ENCODE measurements at places on chromosomes 12 and 14.

- no peak for DNase-seq
Observed at GRCh38 chr14:70898111-70898745, 9.0 kb upstream of the PCNX1 start.

- DNase-seq = no peak
Observed at GRCh38 chr12:9643266-9643660, 26.2 kb upstream of the CLEC2D start.

DNA sequence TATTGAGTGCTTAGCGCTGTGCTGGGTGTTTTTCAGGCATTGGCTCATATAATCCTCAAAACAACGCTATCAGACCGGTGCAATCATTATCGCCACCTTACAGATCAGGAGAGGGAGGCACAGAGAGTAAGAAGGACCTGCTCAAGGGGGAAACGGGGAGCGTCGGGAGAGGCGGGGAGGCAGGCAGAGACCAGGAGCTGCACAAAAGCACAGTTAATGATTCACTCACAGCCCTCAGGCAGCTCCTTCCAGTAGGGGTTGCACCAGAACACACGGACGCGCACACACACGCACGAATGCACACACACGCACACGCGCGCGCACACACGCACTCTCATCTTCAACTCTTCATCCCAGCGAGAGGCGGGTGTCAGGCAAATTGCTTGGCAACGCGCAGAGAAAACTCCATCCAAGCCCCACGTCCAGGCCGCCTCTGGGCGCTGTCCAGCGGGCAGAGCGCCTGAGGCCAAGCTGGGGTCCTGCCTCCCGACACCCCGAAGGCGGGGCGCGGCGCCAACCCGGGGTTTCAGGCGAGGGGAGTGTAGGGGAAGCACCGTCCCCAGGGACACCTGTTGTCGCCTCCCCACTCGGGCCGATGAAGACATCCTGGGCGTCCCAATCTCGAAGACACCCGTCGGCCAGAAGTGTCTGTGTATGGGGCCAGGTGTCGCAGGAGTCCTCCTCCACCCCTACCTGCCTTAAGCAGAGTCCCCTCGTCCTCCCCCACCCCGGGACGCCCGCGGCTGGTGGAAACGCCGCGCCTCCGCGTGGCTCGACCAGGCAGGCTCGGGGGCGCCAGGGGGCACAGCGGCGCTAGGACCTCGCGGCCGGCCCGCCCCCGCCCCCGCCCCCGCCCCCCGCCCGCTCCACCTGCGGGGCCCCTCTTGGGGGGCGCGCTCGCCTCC is 35.5 kb upstream of the STON2 start:
- peak; percentile 72 for DNase-seq

DNA sequence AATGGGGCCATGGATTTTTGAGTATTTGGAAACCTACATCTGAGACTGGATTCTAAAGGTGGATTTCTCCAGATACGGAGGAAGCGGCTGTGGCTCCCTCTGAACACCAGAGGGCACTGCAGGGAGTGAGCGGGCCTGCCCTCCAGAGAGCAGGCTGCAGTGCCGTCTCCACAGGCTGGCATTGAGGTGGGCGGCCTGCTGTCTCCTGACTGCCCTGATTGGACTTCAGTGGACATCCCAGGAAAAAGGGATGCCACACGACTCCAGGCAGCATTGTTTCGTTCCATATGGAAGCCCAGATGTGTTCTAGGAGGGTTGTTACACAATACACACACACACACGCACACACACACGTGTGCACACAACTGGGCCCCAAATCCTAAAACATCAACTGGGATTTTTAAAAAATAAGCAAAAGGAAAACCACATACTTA is 20.9 kb upstream of the ANO2 start:
- peak; percentile 19 for DNase-seq

DNA sequence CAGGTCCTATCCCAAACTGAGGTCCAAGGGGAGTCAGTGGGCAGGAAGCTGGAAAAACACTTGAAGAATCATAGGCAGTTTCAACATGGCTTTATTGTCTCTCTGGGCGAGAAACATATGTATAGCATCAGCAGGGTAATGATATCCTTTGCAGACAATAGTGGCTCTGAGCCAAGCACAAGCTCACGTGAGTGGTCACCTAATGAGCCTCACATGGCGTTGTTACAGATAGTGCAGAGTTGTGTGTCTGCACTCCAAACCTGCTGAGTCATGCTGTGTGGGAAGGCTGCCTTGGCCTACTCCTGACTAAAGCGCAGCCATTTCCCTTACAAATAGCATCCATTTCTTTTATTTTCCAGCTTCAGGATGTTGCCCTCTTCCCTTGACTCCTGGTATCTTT is 105.2 kb upstream of the SYT1 start:
- DNase-seq = peak; percentile 28

DNA sequence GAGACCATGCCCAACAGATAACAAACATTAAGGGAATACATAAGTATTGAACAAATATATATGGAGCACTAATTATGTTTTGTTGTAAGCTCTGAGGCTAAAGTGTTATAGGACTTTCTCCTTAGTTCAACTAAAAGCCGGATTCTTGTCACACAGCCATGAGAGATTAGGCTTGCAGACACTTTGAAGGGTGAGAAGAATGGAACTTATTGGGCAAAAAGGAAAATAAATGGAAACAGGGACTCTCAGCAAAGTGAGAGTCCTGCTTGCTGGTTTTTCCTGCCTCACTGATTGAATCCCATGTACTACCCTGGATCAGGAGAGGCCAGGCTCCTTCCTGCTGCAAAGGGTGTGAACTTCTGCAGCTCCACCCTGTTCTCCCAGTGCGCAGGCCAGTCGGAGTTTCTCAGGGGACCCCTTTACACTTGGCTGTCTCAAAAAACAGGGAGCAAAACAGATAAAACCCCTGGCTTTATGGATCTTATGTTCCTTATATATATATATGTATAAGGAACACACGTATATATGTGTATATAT is 77.1 kb upstream of the FUT8 start:
- no peak for DNase-seq

DNA sequence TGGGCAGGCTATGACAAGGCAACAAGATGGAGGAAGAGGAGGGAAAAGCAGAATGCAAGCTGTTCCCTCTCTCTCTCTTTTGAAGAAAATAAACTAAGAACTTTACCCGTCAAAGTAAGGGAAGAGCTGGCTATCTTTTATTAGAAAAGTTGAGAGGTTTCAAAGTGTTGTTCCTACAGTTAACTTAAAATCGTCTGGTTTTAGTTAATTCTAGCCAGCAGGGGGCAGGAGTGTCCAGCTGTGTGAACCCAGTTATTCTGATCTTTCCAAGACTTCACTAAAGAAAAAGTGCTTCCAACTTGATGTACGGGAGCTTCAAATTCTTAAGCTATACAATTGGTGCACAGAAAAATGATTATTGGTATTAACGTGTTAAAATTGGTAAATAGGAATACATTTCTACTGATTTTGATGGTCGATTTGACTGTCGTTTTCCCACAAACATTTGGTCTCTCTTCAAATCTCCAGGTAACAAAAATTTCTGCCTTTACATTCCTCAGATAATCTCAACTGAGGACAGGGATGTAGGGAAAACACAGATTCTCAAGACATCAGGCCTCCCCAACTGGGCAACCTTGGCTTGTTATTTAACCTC is 28.4 kb upstream of the MON2 start:
- peak; percentile 38 for DNase-seq

DNA sequence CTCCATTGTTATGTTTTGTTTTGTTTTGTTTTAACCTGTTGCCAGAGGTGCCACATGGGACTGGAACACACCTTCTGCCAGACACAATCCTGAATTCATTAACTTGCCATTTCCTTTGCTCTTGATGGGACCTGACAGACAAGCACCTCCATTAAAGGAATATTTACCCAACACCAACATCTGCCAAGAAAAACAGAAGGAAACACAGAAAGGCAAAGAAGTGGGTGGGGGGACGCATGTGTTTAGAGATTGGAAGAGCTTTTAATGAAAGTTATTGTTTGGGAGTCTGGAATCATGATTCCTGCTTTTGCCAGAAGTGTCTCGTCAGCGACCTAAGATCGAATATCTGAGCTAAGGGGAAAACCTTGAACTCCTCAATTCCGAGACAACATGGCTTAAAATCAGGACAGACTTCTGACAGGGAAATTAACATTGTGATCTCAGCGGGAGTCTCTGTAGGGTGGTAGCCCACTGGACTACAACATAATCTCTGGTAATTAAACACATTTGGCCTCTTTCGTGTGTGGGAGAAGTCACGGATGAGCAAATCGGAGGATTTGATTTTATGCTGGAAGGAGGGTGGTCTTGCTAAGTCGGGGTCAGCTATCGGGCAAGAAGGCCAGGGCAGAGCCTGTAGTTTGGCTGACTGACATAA is 210.4 kb upstream of the FAR2 start:
- no peak for DNase-seq

DNA sequence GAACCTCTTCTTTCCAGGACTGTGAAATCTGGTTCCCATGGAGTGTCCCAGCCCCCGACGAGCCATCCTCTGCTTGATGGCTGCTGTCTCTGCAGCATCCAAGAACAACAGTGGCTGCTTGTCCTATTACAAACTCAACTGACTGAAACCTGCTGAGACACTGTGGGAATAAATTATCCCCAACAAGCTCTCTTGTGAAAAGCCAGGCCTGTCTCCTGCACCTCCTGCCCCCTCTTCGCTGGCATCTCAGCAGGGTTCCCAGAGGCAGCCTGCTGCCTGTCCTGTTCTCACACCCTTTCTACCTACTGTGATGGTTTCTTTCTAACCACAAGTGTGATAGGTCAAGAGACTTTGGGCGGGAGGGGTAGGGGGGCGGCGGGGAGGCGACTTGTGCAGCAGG is 180.2 kb downstream of the TSPAN9 start:
- DNase-seq = no peak

DNA sequence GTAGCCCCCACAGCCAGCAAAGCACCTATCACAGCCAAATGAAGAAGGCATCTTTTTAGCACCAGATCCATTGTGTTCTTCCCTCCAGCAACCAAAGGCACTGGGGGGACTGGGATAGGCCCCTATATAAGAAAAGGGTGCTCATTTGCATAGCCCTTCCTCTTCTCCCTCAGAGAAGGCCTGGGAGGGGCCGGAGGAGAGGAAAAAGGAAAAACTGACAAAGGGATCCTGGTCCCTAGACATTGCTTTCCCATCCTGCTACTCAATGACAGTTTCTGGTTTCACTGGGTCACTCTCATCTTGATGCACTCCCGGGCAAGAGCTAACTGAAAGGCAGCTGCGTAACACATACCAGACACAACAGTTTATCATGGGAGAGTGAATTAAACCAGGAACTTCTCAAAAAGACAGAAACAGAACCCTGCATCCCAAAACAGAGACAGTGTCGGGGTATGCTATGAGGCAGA is at the start of gene PMEL:
Gene PMEL, minus strand, starts transcription at position 102 of the 467 bp plus-strand sequence. Its CDS starts 31 bp downstream, at position 71.
- DNase-seq = no peak

DNA sequence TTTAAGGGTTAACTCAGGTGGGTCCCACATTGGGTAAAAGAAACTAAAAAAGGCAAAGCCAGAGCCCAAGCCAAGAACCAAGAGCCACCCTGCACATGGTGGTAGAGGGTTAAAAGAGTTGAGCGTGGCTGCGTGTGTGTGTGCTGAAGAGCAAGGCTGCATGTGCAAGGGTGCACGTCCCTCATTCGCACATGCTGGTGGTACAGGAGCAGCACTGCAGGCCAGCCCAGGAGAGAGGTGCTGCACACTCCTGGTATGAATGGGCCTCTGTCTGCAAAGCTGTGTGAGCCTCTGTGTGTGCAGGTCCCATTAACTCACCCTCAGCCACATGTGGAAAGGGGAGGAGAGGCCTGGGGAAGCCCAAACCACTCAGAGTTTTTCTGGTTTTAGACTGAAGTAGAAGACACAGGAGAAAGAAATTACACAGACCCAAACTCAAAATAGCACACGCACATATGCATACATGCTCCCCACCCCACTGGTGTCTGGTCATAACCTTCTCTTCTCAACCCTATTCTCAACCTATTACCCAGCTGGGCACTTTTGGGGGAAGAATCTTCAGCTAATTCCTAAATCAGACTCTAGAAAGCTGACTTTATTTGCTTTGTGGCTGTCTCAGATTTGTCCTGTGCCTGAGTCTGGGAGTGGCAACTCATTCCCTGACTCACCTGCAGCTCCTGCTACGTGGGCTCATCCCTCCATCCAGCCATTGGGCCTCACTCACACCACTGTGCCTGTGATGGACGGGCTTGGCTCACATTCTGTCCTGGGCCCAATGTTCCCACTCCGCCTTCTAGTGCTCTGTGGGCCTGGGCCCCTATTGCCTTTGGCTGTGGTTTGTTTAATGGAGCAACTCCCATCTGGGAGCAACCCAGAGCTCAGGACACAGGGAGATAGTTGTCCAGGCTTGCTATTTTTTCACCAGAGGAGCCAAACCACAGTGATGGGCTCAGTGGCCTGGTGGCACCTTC is 30.8 kb upstream of the COL2A1 start:
- peak; percentile 27 for DNase-seq

DNA sequence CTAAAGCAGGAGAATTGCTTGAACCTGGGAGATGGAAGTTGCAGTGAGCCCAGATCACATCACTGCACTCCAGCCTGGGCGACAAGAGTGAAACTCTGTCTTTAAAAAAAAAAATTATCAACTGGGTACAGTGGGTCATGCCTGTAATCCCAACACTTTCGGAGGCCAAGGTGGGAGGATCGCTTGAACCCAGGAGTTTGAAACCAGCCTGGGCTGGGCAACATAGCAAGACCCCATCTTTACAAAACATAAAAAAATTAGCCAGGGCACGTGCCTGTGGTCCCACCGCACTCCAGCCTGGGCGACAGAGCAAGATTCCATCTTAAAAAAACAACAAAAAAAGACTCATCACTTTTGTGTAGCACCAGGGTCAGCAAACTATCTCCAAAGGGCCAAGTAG is 7.1 kb upstream of the NANOG start:
- no peak for DNase-seq

DNA sequence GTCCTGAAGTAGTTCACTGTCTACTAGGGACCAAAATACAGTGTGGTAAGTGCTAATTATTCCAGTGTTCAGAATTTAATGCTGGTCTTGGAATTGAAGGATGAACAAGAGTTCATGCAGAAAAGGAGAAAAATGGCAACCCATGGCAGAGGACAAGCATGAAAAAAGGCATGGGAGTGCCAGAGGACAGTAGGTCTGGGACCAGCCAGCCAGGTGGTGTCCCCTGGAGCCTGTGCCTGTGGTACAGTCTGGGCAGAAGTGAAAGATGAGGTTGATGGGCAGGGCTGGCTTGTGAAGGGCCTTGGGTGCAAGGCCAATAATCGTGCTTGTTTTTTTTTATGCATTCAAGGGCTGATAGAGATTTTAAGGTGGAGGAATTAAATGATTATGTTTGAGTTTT is 21.0 kb downstream of the C12orf75 start:
- no peak for DNase-seq

DNA sequence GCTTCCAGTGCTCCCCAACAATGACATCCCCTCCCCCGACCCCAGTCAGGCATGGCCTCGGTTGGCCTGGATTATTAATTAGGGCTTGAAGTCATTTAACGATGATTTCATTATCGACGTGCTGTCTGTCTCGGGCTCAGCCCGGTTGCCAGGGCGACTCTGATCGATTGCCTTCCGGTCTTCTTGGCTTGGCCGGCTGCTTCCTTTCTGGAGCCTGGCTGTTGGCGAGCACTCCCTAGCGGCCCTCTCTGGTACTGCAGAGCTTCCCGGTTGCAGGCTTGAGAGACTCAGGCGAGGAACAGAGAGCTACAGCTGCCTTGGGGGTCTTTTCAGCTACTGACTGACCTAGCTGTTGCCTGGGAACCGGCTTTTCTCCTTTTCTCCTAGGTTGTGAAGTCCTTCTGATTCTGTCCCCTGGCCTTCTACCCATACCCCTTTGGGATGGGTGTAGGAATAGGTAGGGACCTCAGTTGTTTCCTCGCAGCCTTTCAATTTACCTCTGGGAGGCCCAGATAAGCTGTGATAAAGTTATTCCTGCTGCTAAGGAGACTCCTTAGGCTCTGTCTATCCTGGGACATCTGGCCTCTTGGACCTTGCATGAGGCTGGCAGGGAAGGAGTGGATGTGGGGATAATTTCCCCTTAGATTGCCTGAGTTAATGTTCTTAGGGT is 5.5 kb upstream of the CISTR start:
- DNase-seq = peak; percentile 45

GRCh38 chr12:10186299-10186698 is 7.5 kb downstream of the TMEM52B start:
- no peak for DNase-seq
